CMK (cell line): ENCODE measurements at places on chromosomes 3 and 15.
A peak's percentile ranks its signal among the peaks of the same experiment; 100 is the strongest.

DNA sequence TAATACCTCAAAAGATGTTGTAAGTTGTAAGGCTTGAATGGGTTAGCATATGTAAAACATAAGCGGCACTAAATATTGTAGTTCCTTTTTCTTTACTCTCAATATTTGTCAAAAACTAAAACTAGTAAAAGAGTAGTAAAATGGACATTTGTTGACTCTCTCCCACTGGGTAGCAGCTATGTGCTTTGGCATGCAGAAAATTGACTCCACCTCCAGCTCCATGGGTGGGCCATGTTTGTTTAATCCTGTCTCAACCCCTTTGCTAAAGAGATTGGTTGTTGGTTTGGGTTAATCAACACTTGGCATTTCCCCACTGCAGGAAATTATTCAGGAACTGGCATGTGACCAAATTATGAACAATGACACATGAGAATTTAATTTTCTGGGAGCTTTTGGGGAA, 114.8 kb downstream of the EOMES start:
- no peak for DNase-seq

DNA sequence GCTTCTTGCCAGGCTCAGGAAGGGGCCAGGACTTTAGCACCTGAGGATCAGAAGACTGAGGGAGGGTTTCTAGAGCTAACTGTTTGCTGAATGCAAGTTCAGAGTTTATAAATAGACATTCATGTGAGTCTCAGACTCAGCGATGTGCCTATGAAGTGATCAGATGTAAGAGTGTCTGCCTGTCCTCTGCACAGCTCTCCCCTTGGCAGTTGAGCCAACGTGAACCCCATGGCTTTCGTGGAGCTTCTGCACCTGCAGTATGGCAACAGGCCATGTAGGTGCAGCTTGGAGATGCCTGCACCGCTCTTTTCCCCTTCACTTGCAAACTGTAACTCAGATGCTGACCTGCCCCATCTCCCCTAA, 141.9 kb downstream of the CHDH start:
- DNase-seq = no peak

DNA sequence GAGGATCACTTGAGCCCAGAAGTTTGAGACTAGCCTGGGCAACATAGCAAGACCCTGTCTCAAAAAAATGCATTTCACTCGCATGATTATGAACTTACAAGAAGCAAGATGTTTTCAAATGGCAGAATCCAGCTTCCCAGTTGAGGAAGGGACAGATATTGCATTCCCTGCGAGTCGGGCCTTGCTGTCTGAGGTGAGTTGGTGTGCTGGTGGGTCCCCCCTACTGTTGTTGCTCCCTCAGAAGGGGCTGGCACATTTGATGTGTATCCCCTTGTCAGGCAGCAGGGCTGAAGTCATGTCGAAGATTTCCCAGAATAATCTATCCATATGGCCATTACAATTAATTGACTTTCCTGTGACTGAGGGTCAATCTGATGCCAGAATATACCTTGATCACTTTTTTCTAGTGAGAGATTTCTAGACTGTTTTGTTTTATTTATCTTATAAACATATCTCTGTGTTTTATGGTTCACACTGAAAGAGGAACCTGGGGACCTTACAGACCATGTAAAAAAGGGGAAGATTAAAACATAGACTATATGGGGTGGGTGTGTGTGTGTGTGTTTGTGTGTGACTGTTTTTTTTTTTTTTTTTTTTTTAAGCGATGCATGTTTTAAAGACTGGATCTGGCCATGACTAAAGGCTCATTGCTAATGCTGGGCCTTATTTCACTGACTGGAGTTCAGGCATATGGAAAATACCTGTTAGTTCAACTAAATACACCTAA, 112.1 kb upstream of the MRPS22 start:
- DNase-seq = no peak

DNA sequence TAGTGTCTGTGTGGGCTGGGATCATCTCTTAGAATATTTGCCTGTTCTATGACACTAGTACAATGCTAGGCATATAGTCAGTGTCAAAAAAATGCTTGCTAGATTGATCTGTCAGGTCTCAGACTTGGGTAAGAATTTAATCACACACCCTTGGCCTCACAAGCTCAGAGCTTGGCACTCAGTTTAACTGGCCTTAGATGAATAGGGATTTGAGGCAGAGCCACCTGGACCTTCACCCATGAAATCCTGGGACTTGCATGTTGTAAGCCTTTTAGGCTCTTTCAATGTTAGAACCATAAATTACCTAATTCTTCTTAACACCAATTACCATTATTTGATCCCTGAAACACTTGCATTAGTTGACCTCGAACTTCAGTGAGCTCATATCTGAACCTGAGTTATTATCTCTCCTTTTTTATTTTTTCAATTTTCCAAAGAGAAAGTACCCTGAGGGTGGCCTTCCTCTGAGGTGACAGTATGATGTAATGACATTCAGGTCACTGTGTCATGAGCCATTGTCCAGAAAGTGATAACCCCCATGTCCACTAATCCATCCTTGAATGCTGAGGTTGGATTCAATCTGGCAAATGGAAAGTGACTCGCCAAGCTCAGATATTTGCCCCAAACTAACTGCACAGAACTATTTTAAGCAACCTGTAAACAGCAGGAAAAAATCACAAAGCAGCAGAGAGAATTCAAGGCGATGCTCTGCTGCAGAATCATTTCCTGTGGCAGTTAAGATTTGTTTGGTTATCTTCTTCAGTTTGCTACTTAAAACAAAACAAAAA, 615.2 kb upstream of the NR2F2 start:
- no peak for DNase-seq

GRCh38 chr3:130048726-130049125, 32.9 kb upstream of the ALG1L2 start:
- no peak for DNase-seq

DNA sequence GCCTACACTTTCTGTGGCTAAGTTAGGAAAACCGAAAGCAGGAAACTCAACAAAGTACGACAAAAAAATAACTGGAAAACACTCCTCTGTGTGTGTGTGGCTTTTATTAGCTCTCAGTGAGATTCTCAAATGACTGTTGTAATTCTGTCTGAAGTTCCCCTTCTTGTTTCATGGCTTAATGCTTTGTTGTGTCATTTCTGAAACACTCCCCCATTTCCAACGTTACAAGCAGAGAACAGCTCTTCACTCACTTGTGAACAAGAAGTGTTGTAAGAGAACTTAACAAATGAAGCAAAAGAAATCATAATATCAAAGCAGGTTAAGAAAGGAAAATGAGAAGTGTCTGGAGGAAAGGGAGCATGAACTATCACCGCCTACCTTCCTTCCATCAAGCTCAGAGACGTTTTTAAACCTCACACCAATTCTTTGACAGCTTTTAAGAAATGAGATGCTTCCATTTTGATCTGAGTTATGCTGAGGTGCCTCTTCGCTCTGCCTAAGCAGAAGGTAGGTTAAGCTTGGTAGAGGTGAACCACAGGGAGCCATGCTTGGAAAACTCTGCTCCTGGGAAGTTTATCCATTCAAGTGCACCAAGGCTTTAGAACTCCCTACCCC, 12.4 kb upstream of the SEC62 start:
- no peak for DNase-seq

DNA sequence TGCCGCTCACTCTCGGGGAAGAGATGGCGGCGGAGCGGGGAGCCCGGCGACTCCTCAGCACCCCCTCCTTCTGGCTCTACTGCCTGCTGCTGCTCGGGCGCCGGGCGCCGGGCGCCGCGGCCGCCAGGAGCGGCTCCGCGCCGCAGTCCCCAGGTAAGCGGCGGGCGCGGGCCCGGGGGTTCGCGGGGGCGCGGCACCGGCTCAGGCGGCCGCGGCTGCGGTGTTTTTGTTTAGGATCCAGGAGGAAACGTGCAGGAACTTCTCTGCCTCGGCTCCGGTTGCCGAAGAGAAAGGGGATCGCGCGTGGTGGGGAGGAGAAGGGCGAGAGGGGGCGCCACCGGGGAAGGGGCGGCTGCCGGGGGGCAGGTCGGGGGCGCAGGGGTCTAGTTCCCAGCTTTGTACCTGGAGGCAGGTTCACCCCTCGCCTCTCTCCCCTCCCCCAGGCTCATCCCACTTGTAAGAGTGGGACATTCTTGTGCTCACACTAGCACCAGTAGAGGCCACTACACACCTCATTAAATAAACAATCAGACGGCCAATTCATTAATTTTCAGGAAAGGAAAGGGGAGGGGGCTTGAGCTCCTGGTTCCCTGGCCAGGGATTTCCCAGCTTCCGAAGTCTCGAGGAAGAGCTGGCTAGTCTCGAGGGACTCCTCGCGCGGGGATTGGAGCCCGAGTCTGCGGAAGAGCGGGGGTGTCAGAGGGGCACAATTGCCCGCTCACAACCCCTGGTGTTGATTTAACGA, 562 bp downstream of the NEO1 start:
- DNase-seq = peak; percentile 3

- no peak for DNase-seq
Measured at GRCh38 chr3:184546252-184546651, 15.3 kb upstream of the EPHB3 start.

- no peak for DNase-seq
Measured at GRCh38 chr3:42014921-42015533, 53.1 kb upstream of the ULK4 start.

GRCh38 chr3:126434931-126435411, 40.3 kb downstream of the CFAP100 start:
- no peak for DNase-seq
